NCI-H2107 (cell line): ENCODE measurements at places on chromosomes 2 and 18.

- no peak for DNase-seq
Measured at GRCh38 chr18:47458483-47458882, 207.0 kb upstream of the SKOR2 start.

DNA sequence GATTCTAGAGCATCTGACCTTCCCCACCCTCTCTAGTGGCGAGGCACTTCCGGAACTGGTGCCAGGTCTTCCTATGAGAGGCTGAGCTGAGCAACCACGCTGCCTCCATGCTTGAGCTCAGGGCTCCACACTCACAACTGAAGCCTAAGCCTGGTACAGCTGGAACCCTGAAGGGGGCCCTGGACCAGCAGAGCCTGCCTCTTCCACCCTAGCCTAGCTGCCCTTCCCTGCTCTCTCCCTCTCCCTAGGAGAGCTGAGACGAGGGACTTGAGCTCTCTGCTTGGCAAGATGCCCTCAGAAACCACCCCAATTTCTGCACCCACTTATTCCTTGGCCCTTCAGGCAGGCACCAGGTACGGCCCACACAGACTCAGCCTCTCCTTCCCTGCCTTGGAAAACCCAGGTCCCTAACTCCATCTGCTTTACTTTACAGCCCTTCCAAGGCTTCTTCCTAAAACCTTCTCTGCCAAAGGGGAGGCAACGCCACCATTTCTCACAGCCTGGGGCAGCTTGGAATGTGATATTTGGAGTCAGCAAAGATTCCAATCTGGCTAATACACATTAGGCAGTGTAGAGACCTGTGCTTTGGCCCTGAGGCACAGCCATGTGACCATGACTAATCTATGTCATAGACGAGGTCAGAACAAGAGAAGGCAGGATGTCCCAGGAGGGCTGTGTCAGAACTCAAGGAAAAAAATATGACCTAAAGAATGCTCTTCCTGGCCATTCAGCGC, 18.8 kb downstream of the COX7A2L start:
- DNase-seq, result no peak

GRCh38 chr2:39325966-39326365, 82.2 kb upstream of the CDKL4 start:
- DNase-seq, result no peak

GRCh38 chr2:53289309-53290006, 478.1 kb upstream of the CHAC2 start:
- no peak for DNase-seq

- no peak for DNase-seq
Measured at GRCh38 chr2:239688122-239688681, 287.4 kb upstream of the HDAC4 start.

DNA sequence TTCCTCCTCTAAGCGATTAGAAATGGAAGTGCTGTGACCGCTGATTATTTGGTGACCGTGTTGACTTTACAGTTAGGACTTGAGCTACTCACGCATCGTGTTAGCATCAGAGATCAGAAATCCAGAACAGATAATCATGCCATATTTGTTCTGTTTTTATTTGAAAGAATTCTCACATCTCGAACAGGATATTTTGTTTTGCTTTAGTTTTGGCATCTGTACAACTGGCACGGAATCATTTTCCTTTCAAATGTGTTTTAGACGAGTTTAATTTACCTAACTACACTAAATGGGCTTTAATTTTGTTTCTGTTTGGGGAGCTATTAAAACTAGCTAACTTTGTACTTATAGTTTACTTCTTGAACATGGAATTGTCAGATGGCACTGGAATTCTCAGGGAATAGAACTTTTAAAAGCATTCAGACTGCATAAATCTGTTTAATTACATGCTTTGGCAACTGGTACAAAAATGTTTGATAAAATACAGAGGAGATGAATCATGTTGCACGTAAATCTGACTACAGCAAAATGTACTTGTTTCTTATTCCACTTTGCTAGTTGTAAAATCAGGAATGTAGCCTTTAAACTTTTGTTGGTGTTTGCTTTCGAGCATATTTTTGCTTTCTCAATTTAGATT, 1.4 kb downstream of the ITPRID2 start:
- DNase-seq, result no peak

DNA sequence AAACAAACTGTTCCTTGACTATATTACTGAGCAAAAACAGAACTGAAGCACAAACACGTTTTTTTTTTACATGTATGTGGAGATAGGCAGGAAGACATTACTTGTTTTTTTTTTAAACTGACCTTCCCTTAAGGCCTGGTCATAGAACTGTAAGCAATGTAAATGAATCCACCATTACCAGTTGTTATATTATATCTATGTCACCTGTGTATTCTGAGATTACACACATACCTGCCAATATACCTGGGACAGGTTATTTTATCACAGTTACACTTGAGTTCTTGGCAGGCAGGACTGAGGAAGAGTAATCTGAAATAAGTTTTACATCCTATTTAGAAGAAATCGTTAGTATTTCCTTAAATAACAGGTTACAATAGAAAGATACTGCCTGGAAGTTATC, 155.3 kb downstream of the BAZ2B start:
- no peak for DNase-seq

GRCh38 chr2:27199241-27199640, 12.6 kb upstream of the ATRAID start:
- DNase-seq, result no peak

- DNase-seq, result no peak
Measured at GRCh38 chr2:223102040-223102400, 50.0 kb downstream of the KCNE4 start.

GRCh38 chr2:26861610-26862224, 13.8 kb downstream of the DPYSL5 start:
- DNase-seq, result no peak

GRCh38 chr18:42636309-42636708, 479.2 kb downstream of the RIT2 start:
- DNase-seq, result no peak

DNA sequence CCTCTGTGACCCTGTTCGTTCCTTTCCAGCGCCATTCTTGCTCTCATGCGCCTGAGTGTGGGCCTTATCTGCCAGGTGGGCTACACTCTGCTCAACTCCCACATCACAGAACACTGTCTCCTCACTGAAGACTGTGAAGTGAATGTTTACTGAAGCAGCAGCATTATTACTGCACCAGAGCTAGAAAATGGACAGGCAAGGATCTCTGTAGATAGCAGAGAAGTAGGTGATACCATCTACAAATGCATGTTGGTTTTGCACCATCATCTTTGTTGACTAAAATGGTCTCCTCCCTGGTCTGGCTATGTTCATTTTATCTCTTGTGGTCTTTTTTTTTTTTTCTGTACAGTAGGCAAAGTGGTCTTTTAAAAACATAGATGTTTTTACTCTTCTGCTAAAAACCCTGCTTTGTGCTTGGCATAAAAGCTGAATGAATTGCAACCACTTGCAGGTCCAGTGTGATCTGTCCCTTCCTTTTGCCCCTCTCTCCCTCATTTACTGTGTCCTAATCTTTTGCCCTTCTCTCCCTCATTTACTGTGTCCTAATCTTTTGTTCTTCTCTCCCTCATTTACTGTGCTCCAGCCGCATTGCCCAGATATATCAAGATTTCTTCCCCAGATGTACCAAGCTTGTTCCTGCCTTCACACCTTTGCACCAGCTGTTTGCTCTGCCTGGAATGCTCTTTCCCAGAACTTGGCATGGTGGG, 35.4 kb downstream of the BABAM2 start:
- no peak for DNase-seq

- no peak for DNase-seq
Measured at GRCh38 chr2:109299536-109299935, 170.5 kb downstream of the SH3RF3 start.

GRCh38 chr2:27832396-27832795, 57.8 kb downstream of the RBKS start:
- no peak for DNase-seq

GRCh38 chr2:207257251-207258250, 91.8 kb upstream of the KLF7 start:
- DNase-seq, result peak; percentile 22

DNA sequence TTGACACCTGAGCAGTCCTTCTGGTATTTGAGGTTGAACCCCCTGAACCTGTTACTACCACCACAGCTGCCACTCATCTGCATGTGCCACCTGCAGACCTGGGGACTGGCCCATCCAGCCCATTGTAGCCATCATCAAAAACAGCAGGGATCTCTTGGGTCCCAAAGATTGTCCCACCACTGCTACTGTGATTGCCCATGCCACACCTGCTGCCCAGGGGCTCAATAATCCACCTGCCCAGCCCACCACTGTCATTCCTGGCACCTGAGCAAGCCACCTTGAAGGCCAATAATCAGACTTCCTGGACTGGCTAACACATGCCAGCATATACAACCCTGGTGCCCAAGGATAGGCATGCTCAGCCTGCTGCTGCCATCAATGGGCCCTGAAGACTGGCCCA, 327.6 kb downstream of the CYRIA start:
- no peak for DNase-seq

DNA sequence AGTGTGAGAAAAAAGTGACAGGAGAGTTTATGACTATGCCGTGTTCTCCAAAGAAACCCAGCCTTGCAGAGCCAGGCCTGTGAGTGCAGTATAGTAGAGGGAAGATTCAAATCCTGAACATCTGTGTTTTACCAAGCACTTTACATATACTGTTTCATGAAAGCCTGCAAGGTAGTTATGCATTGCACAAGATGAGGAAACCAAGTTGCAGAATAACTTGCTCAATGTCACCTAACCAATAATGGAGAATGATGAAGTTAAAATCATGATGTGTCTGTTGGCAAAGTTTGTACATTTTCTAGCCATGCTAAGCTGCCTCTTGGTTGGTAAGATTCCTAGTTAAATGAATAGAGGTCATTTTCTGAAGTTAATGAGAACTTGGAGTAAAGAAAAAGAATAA, 29.3 kb downstream of the SYT4 start:
- DNase-seq, result no peak

GRCh38 chr18:37852464-37852863, 286.9 kb upstream of the CELF4 start:
- no peak for DNase-seq

DNA sequence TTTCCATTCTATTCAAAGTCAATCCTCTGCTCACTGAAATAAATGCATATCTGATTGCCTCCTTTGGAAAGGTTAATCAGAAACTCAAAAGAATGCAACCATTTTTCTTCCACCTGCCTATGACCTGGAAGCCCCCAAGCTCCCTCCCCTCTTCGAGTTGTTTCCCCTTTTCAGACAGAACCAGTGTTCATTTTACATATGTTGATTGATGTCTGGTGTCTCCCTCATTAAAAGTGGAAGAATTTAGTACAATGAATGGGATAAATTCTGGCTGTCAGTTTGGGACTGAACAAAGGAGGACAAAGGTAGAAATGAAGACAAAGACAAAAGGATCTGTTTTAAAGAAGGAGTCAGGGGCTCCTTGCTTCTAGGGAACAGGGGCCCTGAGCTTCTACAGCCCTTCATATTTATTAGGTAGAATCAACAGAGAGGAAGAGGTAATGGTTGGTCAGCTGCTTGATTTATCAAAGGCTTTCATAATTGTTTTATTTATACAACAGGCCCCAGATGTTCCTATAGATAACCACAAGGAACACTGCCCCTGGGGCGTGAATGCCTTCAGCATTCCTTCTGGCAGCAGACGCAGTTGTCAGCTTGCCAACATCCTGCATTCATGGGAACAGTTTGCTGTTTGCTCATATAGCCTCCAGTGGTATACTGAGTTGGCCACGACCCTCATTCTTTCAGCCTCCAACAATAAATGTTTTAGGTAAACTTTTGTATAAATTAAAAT, 949.8 kb upstream of the LRATD1 start:
- no peak for DNase-seq

DNA sequence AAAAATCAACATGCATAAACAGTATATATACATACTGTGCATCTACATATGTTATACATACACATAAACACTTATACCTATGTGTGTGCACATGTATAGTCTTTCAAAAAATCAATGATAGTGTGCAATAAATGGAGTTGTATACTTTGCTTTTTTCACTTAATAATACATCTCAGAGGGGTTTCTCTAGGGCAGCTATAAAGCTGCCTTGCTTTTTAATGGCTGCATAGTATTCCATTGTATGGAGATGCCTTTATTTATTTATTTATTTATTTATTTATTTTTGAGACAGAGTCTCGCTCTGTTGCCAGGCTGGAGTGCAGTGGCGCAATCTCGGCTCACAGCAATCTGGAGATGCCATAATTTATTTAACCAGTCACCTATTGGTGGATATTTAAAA, 7.4 kb upstream of the RNF125 start:
- DNase-seq, result no peak

- no peak for DNase-seq
Measured at GRCh38 chr18:12606592-12607315, 51.2 kb downstream of the SPIRE1 start.

DNA sequence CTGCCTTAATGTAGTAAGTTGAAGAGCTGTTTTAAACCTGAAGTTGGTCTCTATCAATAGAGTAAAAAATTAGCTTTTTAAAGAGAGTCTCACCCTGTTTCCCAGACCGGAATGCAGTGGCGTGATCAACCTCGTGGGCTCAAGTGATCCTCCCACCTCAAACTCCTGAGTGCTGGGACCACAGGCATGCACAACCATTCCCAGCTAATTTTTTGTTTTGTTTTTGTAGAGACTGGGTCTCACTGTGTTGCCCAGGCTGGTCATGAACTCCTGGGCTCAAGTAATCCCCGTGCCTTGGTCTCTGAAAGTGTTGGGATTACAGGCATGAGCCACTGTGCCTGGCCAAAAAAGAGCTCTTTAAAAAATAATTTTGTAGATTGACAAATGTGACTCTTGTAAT, 40.3 kb downstream of the CRIM1 start:
- DNase-seq, result no peak

DNA sequence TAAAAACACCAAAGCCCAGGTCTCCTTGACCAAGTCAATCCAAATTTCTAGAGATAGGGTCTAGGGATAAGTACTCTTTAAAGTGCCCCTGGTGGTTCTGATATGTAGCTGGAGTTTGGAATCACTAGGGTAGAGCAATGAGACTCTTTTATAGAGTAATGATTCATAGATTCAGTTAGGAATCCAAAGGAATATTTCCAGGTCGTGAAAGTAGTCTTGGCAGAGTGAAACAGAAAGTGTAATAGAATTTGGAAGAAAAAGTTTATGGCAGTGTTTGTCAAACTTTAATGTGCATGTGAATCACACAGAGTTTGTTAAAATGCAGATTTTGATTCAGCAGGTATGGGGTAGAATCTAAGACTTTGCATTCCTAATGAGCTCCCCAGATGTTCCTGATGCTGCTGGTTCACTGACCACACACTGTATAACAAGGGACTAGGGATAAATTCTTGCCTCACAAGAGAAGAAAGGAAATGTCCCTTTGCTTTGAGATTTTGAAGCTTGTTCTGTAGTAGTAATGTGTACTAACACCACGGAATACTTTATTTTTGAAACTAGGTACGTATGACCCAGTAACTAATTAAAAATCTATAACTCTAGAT, 1.8 kb downstream of the UPP2 start:
- DNase-seq, result no peak

DNA sequence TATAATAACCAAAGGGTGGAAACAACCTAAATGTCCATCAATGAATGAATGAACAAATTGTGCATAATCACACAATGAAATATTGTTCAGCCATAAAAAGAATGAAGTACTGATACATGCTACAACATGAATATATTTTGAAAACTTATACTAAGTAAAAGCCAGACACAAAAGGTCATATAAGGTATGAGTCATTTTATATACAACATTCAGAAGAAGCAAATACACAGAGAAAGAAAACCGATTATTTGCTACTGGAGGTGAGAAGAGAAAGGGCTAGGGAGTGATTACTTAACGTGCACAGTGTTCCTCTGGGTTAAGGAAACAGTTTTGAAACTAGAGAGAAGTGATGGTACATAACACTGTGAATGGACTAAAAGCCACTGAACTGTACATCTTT, 105.3 kb downstream of the GORASP2 start:
- DNase-seq, result no peak
